ENCODE measurements at places on chromosomes 12 and 14.

DNA sequence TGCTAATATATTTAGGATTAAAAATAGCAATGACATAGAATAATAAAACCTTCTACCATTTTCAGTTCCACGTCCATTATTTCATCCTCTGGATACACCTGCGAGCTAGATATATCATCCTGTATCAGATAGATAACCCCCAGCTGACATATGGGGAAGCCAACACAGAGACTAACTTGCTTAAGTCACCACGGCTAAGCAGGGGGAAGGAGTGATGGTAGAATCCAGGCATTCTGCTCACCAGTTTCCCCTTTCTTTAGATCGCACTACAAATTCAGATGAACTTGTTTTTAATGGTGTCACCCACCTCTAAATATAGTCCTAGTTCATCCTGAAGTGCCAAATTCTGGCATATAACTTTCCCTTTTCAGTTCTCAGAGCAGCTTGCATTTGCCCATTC lies 110.1 kb downstream of the TXNDC16 start:
- DNase-seq = peak; percentile 52

DNA sequence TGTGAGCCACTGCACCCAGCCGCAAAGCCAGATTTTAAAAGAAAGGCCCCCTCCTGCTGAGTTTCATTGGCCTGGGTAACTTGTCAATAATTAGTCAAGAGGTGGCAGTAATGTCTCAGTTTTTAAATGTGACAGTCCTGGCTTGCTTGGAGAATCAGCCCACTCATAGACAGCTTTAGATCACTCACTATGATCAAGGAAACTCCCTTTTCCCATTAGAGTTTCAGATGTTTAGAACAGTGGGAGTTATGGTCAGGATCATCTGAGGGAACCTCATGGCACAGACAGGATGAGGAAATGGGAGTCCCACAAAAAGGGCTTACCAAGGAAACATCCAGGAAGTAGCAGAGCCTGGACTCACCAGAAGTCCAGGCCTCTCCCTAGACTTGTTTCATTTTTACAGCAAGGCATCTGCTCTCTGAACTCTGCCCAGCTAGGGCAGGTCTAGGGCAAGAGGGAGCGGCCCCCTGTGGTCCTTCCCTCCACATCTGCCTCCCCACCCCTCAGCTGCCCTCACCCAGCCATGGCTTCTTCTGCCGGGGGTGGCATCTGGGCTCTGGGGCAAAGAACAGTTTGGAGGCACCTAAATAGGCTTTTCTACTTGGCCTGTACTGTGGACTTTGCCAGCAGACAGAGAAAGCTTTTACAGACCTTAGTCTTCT lies 11.2 kb downstream of the BCL2L14 start:
- DNase-seq = no peak

- no peak for DNase-seq
These were observed 58.3 kb downstream of the SIX1 start for GRCh38 chr14:60590991-60591414.

GRCh38 chr14:36054353-36055051 lies 122.0 kb downstream of the PTCSC3 start:
- DNase-seq = no peak

- no peak for DNase-seq
These were observed 147.3 kb downstream of the TSPAN9 start for GRCh38 chr12:3224530-3224903.

DNA sequence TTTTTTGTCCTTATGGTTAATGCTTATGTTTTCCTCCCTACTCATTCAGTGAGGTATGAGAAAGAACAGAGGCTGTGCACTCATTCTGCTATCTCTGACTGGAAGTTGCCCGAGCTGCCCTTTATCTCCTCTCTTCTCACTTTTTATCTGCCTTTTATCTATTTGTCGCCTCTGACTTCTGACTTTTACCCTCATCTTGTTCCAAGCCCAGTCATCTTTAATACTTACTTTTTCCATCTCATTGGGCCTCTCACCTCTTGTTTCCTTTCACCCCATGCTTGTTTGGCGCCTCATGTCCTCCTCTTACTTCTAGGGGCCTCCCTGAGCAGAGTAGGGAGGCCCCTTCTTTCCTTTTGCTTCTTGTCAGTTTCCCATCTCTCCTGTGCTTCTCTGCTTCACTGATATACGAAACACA lies 50.7 kb downstream of the DIP2B start:
- DNase-seq = no peak

DNA sequence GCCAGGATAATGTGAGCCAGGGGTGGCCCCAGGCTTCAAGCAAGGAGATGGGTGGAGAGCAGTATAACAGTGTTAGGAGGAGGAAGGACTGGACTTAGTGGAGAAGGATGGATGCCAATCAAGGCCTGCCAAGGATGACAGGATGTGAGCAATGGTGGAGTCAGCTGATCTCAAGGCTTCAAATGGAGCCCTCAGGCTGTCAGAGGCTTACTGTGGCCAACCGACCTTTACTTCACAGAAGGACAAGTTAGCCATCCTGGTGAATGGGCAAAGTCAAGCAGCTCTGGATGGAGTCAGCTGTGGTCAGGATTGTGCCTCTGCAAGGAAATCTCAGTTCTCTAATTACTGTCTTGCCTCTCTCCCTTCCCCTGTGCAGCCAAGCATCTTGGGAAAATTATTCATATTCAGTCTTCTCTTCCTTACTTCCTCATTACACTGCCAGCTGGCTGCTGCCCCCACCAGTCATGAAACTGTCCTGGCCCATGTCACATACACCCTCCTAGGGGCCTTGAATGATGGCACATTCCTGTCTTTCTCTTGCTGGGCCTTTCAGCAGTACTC lies 7.6 kb upstream of the STAT6 start:
- peak; percentile 37 for DNase-seq

Measured in HL-60 (cell line).